ENCODE measurements at places on chromosomes 1 and 21.

DNA sequence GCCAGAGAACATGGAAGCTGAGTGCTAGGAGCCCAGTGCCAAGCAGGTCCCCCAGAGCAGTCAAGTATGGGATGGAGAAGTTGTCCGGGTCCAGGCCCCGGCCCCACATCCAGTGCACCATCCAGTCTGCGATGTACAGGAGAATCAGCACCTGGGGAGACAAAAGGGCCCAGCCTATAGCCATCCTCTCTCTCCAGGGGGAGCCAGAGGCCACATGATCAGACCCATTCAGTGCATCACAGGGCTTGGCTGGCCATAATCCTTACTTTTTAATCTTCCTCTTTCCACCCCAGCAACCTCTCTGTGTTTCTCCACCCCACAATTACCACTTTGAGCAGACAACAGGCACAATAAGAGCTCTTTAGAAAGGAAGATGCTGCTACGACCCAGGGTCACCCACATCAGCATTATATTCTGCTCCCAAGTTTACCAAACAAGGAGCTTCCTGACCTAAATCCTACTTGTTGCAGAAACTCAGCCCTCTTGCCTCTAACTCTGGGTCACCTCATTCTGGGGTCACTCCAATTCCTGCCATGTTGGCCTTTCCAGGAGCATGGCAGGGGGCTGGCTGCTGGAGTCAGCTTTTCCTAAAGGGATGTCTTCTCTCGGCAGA, 16.4 kb upstream of the RAB29 start:
- DNase-seq, result no peak

DNA sequence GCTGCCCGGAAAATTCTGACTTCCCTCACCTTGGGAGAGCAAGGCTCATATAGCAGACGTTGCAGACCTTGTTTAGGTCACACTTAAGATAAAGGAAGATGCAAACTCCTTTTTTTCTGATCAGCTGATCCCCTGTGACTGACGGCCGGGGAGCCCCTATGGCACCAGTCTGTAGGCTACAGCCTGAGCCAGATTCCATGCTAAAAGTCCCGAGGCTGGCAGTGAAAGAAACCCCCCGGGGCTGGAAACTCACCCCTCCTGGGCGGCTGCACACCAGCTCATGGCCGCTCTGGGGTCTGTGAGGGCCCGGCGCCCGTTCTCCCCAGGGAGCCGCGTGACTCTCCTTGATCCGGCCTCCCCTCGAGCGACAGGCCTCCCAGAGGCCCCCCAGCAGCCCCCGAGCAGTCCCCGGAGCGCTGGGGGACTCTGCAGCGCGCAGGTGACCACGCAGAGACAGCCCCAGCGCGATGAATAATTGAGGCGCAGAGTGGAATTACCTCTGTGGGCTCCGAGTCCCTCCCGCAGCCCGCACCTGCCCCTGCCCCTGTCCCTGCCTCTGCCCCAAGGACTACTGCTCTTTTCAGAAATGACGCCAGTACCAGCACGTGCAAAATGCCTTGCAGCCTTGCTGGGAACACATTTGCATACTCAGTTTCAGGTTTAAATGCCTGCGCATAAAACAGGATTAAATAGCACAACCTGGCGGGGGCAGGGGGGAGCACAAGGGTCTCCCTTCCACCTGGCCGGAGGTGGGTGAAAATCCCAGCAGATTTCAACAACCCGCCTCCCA, 62.6 kb upstream of the CLDN14 start:
- peak; percentile 25 for DNase-seq

DNA sequence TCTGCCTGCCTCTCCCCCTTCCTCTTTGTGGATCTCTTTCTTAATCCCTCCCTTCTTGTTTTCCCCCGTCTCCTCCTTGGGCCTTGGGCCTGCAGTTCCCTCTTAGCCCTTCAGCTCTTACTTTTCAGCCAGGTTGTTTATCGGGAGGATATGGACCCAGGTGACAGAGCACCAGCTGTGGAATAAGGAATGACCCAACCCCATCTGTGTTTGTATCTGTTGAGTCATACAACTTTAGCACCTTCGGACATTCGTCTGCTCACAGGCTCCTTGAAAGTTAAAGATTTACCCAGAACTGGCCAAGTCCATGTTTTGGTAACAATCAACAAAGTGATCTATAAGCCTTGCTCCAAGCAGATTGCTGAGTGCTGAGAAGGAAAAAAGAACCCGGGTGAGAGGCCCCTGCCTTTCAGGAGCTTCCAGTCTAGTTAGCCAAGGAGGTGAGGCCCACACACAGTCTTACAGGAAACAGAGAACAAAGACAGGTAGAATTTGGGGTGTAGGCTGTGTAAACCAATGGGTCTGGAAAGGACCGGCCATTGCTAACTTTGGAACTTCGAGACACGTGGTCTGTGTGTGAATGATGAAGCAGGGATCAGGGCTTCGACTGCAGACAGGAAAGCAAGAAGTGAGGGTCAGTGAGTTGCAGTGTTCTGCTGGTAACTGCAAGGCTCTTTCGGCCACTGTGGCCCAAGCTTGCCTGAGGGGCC, 66.7 kb upstream of the F3 start:
- no peak for DNase-seq

- no peak for DNase-seq
Measured at GRCh38 chr1:69455718-69456117, 112.0 kb upstream of the LRRC7 start.

DNA sequence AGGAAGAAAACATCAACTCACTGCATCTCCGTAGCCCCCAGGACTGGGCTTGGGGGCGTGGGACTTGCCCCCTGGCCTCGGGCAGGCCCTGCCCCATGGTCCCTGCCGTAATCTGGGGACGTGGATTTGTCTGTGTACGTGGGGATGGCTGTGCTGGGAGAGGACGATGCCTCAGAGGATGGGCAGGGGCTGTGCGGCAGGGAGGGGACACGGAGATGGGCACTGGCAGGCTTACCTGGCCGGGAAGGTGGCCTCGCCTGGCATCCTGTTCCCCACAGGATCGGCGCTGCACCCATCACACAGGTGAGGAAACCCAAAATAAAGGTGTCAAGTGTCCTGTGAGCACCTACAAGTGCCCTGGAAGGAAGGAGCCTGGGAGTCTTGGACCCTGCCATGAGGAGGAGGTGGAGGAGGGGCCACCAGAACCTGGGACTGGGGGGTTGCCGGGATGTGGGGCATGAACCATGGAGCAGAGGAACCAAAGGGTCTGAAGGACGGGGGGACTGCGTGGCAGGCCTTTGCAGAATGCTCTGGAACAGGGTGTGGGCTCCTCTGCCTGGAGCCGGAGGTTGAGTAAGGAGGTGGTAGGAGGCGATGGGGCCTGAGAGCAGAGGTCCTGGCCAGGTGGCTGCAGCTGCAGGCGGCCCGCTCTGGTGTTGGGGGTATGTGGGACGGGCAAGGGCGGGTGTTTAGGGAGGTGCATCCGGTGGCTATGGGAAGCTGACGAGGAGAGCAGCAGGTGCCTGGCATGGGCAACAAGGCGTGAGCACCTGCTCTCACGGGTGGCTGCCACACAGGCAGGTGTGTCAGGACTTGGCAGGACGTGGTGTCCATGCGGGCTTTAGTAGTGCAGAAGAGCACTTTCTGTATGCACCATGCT, 27.8 kb upstream of the LRRC3 start:
- no peak for DNase-seq

- no peak for DNase-seq
Measured at GRCh38 chr1:207883660-207884250, 27.2 kb downstream of the CD34 start.

DNA sequence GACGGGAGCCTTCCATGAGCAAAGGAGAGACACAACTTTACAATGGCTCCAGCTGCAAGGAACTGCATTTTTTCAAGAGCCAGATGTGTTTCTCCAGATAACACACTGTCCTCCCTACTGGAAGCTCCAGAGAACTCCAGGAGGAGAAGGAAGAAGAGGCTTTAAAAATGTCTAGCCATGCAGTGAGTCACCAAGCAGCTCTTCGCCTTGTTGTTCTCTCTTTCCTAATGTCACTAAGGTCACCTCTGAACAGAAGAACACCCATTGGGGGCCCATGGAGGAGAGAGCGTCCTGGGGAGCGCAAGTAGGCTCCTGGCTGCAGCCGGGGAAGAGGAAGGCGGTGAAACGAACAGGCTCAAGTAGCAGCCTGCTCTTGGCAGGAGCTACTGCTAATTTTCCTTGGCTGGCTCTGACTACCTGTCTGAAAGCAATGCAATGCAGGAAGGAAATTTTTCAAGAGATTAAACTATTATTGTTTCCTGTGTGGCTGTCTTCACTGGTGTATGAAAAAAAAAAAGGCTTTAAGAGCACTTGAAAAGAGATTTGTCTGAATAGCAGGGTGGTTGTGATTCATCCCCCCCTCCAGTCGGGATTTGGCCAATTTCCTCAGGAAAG, 321.9 kb downstream of the SETD4 start:
- DNase-seq, result no peak

DNA sequence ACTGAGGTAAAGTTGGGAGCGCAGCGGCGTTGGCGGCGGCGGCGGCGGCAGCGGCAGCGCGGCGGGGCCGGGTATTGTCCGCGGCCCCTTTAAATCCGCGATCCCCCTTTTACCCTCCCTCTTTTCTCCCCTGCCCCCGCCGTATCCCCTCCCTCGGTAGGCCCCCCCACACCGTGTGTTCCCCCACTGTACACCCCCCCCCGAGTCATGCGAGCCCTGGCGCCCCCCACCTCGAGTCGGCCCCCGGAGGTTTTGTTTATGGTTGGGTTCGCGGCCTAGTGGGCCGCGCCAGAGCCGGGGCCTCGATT, 169 bp downstream of the UBAP2L start:
- DNase-seq, result no peak

- DNase-seq, result no peak
Measured at GRCh38 chr1:223429821-223430220, 36.6 kb downstream of the CCDC185 start.

DNA sequence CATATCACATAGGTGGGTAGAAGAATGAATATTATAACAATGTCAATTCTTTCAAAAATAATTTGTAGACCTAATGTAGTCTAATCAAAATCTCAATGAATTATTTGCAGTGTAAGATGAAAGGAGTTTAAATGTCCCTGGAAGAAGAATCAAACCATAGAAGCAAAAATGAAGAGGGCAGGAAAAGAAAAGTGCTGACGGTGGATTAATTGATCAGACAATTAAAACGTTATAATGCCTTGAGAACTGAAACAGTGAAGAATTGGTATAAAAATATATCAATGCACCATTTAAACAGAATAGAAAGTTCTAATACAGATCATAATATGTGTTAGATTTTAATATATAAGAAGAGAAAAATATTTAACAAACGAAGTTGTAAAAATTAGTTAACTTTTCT, 109.8 kb downstream of the TYW3 start:
- DNase-seq, result no peak

DNA sequence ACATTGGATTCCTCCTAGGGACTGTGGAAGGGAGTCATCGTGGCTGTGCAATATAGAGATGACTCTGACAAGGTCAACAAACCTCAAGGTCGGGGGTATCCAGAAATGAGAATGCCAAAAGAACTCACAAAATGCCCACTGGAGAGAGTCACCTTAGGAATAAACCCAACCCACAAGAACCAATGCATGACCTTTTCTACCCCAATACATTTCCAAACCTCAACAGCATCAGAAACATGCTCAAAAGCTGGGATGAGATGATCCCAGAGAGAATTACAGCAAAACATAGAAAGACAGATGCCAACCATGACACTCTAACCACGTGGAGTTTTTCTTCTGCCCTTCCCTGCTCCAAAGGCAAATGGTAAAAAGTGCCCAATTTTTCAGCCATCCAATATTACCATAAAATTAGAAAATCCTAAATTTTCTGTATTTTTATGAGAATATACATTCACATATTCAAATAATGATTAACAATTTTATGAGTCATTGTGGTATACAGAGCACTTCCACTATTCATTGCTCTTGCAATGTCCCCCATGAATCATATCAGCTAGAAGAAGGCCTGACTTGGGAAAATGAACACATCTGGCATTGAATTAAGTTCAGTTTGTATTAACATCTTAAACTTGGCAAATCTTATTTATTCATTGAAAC, 88.2 kb upstream of the PALMD start:
- no peak for DNase-seq

DNA sequence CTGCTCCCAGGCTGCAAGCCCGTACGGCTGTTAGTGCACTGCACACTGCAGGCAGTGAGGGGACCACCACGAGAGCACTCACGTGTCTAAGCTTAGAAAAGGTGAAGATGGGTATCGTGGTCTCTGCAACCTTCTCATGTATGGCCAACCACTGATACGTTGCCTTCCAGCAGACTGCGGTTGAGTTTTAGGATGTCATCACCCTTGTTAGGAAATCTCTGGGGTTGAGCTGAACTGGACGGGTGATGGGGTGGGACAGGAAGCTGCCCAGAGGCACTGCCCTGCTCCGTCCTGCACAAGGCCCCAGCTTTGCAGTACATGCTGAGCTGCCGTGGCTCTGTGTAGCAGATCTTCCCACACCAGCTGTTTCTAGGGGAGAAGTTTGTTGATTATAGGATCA, 43.3 kb downstream of the FAAP20 start:
- DNase-seq, result no peak

DNA sequence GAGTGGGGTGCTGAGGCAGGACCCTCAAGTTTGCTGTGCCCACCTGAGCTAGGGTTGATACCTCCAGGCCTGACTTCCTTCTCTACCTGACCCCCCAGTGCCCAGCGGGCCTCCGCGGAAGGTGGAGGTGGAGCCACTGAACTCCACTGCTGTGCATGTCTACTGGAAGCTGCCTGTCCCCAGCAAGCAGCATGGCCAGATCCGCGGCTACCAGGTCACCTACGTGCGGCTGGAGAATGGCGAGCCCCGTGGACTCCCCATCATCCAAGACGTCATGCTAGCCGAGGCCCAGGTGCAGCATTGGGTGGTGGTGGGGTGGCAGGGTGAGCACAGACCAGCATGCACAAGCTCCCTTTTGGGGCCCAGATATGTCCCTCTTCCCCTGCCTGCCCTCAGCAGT, 51.3 kb upstream of the KDM4A start:
- no peak for DNase-seq

GRCh38 chr1:226646026-226646869, 92.8 kb downstream of the ITPKB start:
- no peak for DNase-seq

GRCh38 chr1:1014799-1015681, 1.7 kb downstream of the ISG15 start:
- no peak for DNase-seq

GRCh38 chr1:21050031-21050430, 126.7 kb downstream of the EIF4G3 start:
- DNase-seq, result no peak

- no peak for DNase-seq
Measured at GRCh38 chr1:208449951-208450350, 205.8 kb upstream of the PLXNA2 start.

- no peak for DNase-seq
Measured at GRCh38 chr1:171948511-171948910, 107.2 kb downstream of the DNM3 start.
